ENCODE measurements at places on chromosomes 3 and 15.
A peak's percentile ranks its signal among the peaks of the same experiment; 100 is the strongest.

DNA sequence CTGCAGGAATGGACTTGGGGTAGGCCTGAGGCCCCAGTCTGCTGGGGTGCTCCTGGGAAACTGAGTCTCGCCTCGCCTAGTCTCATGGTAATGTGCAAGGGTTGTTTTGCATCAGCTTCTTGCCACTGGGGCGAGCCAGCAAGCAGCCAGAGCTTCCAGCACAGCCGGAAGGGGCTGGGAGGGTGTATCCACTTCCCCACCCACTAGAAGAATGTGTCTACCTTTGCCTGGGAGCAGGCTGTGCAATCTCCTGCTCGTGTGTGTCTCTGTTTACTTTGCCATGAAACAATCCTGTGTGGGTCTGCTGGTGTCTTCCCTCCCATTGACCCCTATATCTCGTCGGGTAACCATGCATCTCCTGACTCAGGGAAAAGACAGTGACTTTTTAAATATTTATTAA is 21.8 kb upstream of the ERICH6 start:
- DNase-seq = no peak

GRCh38 chr3:31226346-31226745 is 306.4 kb upstream of the STT3B start:
- DNase-seq = no peak

DNA sequence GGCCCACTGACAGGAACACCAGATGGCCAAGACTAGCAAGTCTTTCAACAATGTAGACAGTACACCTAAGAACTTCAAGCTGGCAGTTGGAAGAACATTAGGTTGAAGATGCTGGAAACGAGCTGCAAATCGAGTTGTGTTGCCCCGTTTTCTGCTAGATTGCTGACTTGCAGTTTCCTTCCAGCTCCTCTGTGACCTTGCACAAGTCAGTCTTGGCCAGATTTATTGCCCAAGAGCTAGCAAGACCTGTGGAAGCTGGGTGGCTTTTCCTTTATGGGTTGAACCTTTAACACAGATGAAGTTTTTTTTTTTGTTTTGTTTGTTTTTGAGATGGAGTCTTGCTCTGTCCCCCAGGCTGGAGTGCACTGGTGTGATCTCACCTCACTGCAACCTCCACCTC is 2.9 kb upstream of the RBM6 start:
- peak; percentile 18 for DNase-seq

DNA sequence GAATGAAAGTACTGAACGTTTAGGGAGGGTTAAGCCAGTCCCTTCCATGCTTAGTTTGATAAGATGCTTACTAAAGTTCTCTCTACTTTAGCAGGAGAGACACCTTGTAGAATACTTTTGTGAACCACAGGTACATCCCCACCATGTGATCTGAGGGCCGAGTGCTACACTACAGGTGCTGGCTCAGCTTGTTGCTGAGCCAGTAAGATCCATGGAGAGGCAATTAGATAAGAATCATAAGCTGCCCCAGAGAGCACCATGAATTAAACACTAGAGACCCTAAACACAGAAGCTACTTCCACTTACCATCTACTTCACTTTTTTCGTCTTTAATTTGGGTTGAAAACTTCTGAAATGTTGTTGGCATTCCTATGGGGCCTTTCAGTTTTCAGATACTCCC is 70.5 kb upstream of the GOLGA8B start:
- no peak for DNase-seq

GRCh38 chr3:25618028-25618427 is 46.7 kb downstream of the TOP2B start:
- DNase-seq = no peak

DNA sequence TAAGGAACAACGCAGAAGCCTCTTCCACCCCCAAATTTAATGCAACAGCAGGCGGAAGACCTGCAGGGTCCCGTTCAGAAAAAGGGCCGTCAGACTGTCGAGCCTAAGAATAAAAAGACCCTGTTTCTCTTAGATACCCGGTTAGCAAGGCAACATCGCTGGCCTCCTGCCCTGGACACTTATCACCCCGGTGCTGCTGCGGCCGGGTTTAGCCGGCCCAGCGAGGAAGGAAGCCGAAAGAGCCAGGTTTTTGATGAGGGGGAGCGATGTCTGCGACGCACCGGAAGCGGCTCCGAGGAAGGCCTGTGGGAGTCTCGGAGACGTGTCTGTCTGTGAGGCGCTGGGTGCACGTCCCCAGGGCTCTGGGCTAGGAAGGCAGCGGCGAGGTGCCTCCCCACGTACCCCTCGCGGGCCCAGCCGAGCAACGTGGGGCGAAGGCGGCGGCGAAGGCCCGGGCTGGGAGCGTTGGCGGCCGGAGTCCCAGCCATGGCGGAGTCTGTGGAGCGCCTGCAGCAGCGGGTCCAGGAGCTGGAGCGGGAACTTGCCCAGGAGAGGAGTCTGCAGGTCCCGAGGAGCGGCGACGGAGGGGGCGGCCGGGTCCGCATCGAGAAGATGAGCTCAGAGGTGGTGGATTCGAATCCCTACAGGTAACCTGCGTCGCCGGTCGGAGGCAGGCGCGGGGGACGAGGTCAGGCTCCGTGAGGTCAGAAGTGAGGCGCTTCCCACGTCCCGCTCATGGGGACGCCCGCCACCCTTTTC is at the start of gene UBA5:
TSS of gene UBA5 (plus strand) at position 278 of the 759 bp plus-strand sequence. CDS start at position 487, 209 bp downstream.
- DNase-seq = peak; percentile 61

DNA sequence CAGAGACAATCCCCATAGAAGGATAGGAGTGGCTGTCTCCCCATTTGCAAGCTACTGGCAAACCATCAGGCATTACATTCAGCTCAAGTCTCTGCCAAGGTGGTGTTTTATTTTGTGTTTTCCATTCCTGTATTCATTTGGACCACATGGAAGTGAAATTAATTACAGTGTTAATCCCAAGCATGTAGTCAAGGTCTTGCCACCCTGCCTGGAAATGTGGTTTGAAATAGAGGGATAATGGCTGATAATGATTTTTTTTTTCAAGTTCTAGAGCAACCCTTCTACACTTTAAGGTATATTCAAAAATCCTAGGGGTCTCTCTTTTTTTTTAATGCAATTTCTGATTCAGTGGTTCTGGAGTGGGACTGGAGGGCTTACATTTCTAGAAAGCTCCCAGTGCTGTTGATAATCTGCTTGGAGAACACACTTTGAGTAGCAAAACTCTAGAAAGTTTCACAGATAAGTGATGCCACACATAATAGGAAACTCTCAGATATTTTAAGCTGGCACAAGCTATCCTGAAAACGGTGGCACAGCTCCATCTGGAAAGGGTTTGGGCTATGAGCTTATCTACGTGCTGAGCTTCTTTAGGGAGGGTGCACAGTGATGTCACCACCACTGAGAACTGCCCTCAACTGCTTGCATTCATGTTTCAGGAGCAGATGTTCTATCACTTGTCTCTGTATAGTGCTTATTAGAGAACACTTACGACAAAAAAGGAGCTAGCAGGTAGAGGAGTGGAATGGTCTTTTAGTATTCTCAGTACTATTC is 140.1 kb upstream of the IL12A start:
- no peak for DNase-seq

DNA sequence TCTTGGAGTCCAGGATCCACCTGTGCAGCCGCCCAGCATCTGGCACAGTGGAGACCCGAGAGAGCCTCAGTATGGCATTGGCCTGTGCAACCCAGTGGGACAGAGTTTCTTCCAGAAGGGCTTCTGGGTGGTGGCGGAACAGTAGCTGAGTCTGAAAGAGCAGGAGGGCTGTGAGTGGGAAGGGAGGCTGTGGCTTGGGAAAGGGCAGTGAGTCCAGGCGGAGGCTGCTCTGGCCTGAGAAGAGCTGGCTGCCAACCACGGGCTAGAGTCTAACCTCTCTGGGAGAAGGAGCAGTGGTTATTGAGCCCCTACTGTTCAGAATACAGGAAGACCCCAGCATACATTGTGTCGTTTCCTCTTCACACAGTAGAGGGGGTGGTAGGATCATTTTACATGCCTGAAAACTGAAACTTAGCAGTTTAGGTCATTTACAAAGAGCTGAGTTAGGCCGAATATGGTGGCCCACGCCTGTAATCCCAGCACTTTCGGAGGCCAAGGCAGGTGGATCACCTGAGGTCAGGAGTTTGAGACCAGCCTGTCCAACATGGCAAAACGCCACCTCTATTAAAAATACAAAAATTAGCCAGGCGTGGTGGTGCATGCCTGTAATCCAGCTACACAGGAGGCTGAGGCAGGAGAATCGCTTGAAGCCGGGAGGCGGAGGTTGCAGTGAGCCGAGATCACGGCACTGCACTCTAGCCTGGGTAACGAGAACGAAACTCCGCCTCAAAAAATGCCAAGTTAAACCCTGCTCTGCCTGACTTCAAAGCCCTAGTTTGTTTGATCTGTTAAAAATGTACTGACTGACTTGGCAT is 3.2 kb downstream of the AEN start:
- DNase-seq = no peak

DNA sequence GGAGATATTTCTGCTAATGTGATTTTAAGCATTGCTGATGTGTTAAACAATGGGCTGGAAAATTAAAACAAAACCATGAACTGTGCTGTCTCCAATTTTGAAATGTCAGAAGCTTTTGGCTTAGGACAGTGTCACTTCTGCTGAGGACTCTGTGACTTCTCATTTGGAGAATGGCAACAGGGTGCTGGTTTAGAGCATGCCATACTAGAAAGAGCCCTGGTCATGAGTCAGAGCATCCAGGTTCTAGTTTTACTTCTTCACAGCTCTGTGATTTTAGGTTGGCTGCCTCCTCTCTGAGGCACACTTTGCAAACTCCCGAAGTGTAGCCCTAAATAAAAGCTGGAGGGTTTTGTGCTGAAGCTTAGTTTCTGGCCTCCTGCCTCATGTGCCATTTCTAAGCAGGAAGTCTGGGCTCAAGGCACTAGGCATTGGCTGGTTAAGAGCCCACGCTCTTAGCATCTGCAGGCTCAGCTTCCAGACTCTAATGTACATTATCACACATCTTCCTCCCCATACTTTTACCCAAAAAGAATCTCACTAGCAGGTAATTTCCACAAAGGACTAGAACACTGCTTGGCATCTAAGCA is 193.8 kb downstream of the CNTN3 start:
- DNase-seq = no peak

GRCh38 chr15:79990997-79991334 is 20.0 kb upstream of the BCL2A1 start:
- no peak for DNase-seq

DNA sequence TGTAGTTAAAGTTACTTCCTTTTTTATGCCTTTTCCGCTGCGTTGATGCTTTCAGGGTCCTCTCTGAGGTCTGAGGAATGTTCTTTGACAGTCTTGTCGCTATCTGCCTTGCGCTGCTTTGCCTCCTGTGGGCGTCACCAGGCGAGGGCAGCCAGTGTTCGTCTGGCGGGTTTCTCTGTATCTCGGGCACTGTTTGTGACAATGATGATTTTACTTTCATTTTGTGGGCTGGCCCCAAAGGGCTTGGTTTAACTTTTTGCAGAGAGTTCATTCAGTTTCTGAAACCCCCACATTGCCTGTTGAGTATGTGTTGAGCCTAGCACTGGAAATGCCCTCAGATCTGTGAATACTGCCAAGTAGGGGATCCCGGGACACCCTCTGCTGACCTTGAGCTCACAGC is 24.6 kb upstream of the SACM1L start:
- DNase-seq = no peak

GRCh38 chr3:192482391-192482790 is 244.9 kb downstream of the FGF12 start:
- DNase-seq = no peak

GRCh38 chr15:100729461-100729860 is 127.1 kb downstream of the ASB7 start:
- no peak for DNase-seq

DNA sequence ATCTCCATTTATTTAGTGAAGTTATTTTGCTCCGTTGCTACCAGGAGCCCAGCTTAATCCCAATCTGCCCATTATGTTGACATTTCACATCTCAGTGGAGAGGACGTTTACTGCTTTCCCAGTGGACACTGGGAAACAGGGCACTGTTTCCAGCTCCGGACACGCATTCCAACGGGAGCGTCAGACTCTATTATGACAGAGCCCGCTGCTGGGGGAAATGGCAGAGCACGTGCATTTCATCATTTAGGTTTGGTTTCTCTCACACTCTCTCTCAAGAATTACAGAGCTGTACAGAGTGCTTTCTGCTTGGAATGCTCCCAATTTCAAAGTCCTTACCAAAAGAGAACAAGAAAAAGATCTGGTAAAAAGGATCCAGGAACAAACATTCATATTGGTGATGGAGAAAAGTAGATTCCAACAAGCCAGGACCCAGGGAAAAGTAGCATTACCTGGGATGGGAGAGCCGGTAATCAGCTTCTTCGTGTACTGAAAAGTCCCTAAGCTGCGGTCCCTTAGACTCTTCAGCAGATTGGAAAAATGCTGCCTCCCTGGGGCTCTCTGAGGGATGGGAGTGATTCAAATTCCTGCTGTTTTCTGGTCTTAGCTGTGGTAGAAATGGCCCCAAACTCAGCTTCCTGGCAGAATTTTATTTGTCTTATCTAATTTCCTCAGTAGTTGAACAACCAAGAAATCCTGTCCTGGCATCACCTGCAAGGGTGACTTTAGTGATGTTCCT is 136.0 kb upstream of the THBS1 start:
- peak; percentile 40 for DNase-seq

DNA sequence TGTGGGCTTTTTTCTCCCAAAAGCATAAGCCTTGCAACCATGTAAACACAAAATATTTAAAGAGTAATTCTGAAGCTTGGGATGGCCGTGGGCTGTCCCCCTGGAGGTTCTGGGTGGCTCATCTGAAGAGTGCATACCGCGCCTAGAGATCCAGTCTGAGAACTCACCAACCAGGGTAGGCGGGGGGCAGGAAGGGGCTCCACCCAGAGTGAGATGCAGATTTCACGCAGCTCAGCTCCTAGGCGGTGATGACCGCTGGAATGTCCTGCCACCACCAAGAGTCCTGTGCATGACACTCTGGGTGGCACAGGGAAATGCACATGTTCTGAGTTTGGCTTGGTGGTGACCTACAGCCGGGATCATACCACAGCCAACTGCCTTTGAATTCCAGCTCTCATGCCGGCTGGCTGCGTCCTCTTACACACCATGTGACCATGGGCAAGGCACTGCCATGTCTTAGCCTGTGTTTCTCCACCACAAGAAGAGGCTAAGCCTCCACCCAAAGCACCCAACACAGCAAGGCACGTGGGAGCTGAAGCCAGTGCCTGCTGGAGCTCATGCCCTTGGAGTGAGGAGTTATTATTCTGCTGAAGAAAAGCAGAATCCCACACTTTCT is 125.1 kb upstream of the IQSEC1 start:
- no peak for DNase-seq

DNA sequence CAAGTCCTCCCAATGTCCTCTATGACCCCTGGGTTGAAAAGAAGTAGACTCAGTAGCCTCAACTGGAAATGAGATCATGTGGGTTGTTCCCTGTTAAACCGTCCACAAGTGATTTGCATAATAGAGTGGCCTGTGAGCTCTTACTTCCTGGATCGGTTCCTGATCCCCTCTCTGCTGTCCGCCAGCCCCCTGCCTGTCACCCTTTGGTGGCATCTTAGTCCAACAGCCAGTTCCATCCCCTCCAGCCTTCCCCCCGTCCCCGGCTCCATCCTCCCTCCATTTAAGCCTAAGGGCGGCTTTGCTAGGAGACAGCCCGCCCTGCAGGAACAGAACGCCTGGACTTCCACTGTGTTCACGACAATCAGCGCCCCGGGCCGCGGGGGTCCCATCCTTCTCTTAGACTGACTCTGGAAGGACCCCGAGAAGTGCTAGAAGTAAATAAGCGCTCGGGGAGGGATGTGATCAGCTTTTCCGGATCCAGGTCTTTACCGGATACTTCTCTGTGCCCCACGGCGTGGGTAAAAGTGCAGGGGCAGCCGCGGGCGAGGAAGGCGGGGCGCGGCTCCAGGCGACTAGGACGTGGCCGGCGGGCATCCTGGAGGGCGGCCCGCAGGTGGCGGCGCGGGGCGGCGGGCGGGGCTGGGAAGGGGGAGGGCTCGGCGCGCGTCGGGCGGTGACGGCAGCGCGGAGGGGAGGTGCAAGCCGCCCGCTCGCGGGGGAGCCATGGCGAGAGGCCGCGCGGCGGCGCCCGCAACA is 51.2 kb upstream of the ULK4 start:
- DNase-seq = peak; percentile 62

Measured in fibroblast of gingiva (primary cell).